ENCODE measurements at places on chromosomes 3 and 15.
A peak's percentile ranks its signal among the peaks of the same experiment; 100 is the strongest.

GRCh38 chr3:64225695-64226499 lies 631 bp upstream of the PRICKLE2 start:
- DNase-seq, result no peak

DNA sequence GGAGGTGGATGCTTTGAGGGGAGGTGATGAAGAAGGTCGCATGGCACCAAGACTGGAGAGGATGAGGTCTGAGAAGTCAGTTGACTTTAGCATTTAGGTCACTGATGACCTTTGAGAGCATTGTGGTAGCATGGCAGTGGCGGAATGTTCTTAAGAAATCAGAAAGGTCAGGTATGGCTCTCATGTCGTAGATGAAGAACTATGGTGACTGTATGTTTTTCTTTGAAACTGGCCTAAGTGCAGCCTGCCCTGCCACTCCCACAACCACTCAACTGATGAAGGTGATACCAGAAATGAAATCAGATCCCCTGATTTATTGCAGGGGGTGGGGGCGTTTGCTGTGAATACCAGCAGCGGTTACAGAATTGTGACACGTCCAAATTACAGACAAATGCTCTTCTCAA lies 102.6 kb downstream of the ITPR1 start:
- DNase-seq, result no peak

DNA sequence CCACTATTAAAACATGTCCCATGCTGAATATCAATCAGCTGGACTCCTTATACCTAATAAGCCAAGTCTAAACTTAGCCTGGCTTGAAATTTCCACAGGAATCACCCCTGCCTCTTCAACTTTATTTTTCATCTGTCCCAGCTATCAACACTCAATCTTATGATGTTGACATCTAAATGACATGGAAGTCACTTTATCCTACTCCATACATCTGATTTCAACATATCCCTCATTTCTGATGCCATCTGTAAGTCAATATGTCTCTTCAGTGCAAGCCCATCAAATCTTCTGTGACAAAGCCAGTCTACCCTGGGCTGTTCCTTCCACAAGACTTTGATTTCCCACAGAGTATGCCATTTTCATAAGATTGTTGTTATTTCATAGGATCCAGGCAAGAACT lies 143.6 kb upstream of the SEMA6D start:
- no peak for DNase-seq

DNA sequence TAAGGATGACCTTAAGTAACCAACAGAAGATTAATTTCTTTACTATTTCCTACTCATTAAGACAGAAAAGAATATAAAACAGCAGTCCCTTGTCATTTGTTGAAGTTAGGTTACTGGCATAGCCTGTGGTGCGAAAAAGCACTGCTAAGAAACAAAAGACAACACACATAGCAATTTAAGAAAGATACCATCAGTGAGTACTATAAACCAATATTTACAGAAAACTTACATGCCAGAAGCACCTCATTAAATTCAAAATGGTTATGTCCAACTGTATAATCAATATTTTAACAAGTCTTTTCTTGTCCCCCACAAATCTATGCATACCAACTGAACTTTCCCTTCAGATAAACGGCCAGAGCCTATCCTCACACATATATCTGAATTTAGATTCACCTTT lies 42.0 kb downstream of the ANKRD28 start:
- no peak for DNase-seq

GRCh38 chr3:43865351-43865750 lies 174.6 kb downstream of the ABHD5 start:
- DNase-seq, result no peak

DNA sequence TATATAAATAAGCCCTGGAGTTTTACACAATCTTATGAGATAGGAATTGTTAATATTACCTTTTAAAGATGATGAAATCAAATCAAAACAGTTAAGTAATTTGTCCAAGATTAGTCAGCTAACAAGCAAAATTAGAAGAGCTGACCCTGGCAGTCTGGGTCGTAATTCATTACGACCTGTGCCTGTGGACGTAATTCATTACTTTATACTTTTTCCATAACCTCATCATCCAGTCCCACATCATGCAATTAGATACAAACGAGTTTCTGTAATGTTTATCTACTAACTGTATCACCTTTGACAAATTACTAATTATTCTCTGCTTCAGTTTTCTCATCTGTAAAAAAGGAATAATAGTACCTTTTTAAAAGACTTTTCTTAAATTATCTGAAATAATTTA lies 665.9 kb downstream of the ZBBX start:
- no peak for DNase-seq

GRCh38 chr3:66393333-66394005 lies 107.4 kb downstream of the LRIG1 start:
- peak; percentile 90 for DNase-seq

DNA sequence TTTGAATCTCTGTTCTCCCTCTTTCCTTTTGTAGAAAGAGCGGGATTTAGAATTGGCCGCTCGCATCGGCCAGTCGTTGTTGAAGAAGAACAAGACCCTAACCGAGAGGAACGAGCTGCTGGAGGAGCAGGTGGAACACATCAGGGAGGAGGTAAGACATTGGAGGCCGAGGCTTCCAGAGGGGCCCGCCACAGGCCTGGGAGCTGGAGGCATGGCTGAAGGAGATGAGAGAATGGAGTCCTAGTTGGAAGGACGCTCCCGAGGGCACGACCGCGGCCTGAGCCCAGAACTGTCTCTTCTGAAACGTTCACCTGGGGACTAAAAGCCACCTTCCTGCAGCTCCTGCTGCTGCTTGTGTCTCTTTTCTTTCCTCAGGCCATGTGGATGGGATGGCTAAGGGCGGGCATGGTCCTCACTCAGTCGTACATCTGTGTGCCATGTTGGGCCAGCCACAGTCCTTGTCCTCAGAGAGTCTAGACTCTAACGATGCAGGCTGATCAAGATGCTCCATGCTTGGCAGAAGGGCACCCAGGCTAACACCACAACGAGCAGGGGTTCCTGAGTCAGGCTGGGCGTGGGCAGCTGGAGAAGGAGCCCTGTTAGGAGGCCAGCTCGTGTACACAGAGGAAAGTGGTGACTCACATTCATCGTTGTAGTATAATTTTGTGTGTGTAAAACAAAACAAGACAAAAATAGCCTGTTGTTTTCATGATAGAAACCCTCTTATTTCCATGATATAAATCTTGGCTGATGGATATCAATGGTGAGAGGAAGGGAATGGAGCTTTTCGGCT lies 81.1 kb downstream of the CCK start:
- no peak for DNase-seq

DNA sequence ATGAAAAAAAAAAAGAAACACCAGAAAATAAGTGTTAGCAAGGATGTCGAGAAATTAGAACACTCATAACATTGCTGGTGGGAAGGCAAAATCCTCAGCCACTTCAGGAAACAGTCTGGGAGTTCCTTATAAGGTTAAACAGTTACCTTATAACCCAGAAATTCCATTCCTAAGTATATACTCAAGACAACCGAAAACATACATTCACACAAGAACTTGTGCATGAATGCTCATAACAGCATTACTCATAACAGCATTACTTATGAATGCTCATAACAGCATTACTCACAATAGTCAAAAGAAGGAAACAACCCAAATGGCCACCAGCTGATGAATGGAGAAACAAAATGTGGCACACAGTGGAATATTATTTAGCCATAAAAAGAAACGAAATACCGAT lies 34.8 kb upstream of the DCP1A start:
- peak; percentile 1 for DNase-seq

DNA sequence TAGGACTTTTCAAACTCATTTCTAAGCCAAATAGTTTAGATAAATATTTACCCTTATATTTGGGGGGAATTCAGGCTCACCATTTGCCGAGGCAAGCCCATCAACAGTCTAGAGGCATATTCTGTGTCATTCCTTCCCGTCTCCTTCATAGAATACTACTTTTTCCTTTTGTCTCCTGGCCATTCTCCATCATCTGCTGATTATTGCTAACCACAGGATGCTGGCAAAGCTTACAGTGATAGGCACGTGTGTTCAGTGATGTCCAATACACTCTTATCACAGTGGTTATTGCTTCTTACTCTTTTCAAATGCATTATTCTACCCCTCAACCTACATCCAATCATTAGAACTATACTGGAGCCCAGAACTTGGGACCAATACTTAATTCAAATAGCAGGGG lies 130.6 kb upstream of the ZBED2 start:
- no peak for DNase-seq

DNA sequence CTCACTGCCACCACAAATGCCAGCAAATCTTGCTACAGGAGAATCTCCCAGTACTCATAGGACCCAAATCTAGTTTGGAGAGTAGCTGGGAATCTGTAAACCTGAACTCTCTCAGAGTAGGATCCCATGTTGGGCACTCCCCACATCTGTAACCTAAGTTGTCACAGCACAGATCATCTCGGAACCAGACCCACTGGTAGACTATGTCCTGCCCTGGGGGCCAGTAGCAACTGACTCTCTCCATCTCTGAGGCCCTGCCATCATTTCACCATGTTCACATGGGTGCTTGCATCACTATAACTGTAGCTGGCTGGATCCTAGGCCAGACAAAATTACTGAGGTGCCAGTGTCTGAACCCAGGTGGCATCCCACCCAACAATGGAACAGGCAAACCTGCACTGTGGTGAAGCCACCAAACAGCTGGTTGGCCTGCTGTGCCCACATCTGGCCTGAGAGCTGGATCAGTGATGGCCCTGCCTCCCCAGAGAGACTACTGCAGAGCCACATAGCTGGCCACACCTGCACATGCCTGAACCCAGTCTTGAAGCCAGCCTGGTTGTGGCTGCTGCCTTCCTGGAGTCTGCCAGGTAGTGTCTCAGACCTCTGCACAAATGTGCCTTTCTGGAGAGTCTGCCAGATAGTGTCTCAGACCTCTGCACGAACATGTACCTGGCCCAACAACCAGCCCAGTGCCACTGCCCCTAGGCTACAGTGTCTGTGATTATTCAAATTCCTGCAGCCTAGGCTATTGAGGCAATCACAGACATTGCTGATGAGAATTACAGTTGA lies 82.0 kb downstream of the ISL2 start:
- DNase-seq, result no peak

- no peak for DNase-seq
These were observed 10.7 kb downstream of the DRD3 start for GRCh38 chr3:114168150-114168549.

DNA sequence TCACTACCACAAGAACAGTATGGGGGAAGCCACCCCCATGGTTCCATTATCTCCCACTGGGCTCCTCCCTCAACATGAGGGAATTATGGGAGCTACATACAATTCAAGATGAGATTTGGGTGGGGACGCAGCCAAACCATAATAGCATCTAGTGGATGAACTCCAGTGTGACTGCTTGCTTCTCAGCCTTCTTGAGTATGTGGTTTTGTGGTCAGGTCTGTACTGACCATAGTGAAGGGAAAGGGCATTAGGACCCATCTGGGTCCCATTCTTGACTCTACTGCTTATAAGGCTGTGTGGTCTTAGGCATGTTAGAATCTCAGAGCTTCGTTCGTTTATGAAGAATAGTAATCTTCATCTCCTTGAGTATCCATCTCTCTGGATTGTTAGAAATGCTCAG lies 81.4 kb downstream of the CGNL1 start:
- DNase-seq, result peak; percentile 49

GRCh38 chr3:16548721-16549120 lies 35.2 kb upstream of the RFTN1 start:
- DNase-seq, result peak; percentile 84

- DNase-seq, result no peak
These were observed 22.3 kb upstream of the SMCO1 start for GRCh38 chr3:196537319-196537984.

GRCh38 chr3:186651678-186652215 lies 11.5 kb downstream of the FETUB start:
- no peak for DNase-seq

- no peak for DNase-seq
These were observed 16.1 kb upstream of the TATDN2 start for GRCh38 chr3:10232137-10232536.

- no peak for DNase-seq
These were observed 736.0 kb upstream of the NR2F2 start for GRCh38 chr15:95594496-95594895.

DNA sequence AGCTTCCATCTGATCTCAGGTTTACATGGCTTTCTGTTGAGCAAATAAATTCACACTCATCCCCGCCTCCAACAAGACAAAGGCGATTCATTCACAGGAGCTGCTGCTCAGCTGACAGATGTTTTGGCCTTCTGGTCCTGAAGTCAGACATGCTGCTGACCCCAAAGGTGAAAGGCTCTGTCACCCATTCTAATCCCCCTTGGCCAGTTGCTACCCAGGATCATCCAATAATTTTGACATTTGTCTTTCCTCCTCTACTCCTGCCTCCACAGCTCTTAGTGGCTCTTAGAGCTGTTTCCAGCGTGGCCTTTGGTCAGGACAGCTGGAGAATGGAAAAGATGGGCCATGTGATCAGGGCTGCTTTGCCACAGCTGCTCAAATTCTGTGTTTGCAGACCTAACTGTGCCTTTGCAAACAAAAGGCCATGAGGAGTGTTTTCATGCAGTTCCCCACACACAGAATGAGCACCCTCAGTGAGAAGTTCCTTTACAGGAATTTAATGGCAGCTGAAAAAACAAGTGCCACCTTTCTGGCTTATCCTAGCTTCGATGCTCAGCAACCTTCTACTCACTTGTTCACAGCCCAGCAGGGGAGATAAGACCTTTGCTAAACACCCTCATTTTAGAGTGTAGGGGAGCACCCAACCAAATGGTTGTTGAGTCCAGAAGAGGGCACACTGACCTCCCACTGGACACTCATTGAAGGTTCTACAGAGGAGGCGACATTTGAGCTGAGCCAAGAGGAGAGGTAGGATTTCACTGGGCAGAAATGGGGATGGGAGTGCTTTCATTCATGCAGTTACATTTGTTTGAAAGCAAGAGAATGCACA lies 39.0 kb downstream of the CYP19A1 start:
- no peak for DNase-seq

DNA sequence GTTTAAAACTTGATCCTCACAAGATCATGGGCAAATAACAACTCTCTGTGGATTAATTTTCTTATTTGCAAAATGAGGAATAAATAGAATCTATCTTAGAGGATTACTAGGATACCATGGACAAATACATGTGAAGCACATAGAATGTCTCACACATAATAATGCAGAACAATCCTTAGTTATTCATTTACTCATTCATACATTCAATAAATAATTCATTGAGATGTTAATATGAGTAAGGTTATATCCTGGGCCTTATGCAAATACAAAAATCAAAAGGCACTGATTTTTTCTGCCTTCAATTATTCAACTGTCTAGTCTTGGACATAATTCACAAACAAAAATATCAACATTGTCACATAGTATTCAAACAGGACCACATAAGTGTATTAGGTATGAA lies 654.1 kb downstream of the MECOM start:
- DNase-seq, result no peak

DNA sequence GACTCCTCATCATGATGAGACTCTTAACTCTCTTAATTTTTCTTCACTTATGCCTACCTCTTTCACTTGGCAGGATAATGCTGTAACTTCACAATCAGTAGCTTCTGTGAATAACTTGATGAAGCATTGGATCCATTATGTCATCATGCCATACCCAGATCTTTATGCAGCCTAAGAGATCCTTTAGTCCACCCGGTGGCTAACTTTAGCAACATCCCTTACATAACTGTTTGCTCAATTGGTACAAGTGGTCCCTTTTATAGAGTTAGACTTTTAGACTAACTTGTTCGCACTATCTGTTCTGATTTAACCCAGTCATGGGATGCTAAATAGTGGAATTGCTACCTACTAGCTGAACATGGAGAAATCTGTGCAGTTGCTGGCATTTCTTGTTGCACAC lies 184.5 kb downstream of the USP13 start:
- DNase-seq, result peak; percentile 17

- DNase-seq, result no peak
These were observed 239.7 kb downstream of the RPLP1 start for GRCh38 chr15:69692342-69692741.

- DNase-seq, result peak; percentile 22
These were observed 60.8 kb downstream of the RYK start for GRCh38 chr3:134189849-134190248.

GRCh38 chr3:101077361-101078011 lies 84.3 kb upstream of the ABI3BP start:
- DNase-seq, result peak; percentile 51
